ENCODE measurements at places on chromosomes 5 and 9. TPM values are rescaled to one million over a fixed set of nuclear protein-coding genes. Genes with fewer than 3 reads are reported as not detected.

DNA sequence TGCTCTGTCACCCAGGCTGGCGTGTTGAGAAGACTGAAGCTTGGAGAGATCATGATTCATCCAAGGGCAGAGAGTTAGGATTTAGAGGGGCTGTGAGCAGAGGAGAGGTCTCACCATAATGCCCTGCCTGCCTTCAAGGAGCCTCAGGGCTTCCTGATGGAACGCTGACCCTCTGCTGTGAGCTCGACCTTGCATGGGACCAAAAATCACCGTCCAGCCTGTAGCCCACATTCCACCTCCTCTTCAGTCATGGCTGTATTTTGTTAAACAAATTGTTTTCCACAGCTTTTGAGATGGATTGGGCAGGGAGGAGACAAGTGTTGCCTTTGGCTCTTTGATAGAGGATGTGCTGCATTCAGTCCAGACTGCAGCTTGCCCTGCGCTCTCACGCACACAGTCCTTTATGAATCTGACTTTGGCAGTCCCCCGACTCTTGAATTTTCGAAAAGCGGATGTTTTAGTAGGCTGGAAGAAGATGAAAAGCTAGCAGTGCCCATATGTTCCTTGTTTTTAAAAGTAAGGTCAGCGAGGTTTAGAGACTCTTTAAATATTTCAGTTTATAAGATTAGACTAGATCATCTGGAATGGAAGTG, 79.5 kb downstream of the MVB12B start:
- DNase-seq, result no peak

- no peak for DNase-seq
Measured at GRCh38 chr9:82327641-82328040, 339.1 kb downstream of the SPATA31D1 start.

DNA sequence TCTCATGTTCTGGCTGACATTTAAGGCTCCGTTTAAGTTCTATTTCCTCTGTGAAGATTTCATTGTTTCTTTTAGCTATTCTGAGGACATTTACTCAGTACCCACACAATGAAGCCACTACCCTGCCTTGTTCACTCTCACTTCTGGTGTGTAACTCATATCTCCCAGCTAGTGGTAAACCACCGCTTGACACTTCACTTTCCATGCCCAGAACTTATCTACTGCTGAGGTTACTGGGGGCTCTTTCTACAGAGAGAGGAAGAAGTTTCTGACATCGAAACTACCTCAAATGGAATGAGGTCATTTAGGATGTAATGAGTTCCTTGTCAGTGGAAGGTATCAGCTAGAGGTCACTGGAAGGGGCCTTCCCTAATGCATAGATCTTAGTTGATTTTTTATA, 501.5 kb downstream of the DMAC1 start:
- DNase-seq, result no peak

DNA sequence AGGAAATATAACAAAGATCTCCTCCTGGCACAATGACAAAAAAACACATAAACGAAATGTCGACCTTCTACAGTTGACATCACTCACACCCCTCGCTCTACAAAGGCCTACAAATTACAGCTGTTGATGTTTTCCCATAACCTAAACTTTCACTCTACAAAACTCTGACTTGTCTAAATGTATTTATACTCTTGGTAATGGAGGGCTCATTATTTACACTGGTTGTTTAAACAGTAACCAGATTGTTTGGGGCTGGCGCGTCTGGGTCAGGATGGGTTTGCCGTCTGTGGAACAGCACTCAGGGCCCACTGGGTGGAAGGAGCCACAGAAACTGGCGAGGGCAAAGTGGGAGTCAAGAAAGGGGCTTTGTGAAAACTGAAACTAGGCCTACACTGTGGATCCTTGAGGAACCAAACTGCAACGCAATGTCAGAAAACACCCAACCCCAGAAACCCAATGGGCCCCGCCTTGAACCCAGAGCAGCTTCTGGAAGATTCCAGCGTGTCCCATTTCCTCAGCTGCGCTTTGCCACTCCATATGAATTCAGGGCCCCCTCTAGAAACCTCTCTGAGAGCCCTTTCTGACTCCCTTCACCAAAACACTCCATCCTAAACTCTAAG, 136.7 kb downstream of the ROR2 start:
- no peak for DNase-seq

- DNase-seq, result no peak
Measured at GRCh38 chr5:180126716-180127681, 55.4 kb upstream of the RNF130 start.

GRCh38 chr9:134138292-134138691, 2.4 kb downstream of the WDR5 start:
- no peak for DNase-seq

GRCh38 chr9:137459152-137459600, at the start of gene NSMF:
Gene NSMF (minus strand): TSS chr9:137459334. CDS start chr9:137459102, 232 bp downstream.
- peak; percentile 78 for DNase-seq

DNA sequence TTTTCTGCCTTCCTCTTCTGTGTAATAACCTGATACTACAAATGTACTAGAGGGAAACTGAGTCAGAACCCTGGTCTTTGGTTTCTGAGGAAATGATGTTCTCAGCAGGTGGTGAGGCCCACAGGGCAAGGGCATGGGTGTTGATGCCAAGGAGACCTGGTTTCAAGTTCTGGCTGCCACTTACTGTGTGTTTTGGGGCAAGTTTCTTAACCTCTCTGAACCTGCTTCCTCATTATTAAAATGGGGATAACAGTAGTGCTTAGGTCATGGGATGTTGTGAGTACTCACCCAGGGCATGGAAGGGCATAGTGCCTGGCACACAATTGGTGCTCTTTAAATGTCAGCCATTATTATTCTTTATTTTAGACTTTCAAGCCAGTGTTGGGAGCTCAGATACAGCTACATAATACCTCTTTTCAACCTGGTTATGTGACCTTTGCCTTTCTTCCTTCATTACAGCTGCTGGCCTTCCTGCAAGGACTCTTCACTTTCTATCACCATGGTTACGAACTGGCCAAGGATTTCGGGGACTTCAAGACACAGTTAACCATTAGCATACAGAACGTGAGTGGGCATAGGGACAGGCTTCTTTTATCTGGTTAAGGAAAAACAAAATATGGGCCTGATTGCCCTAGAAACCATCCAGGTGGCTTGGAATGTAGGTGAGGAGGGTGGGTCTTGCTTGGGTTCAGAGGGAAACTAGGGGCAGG, 131.5 kb downstream of the ARHGAP26 start:
- DNase-seq, result no peak

- DNase-seq, result no peak
Measured at GRCh38 chr5:137394380-137394779, 104.7 kb downstream of the SPOCK1 start.

- DNase-seq, result no peak
Measured at GRCh38 chr5:97434021-97434420, 251.0 kb upstream of the RIOK2 start.

- DNase-seq, result no peak
Measured at GRCh38 chr5:64506567-64507263, 900 bp downstream of the RGS7BP start.

DNA sequence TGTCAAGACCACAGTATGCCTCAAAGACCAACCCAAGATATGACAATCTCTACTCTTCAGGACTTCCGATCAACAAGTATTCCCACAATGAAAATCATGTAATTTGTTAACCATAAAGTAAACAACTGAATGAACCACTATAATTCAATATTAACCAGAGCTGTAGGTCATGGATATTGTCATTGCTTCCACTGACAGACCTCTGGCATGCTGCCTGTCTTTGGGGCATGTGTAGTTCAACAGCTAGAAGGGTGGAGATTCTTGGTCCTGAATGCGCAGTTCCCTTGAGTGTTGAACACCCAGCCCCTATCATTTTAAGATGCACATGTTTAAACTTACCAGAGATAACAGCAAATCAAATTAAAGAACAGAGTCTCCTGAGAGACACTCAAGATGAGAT, 283.0 kb downstream of the CEMIP2 start:
- no peak for DNase-seq

DNA sequence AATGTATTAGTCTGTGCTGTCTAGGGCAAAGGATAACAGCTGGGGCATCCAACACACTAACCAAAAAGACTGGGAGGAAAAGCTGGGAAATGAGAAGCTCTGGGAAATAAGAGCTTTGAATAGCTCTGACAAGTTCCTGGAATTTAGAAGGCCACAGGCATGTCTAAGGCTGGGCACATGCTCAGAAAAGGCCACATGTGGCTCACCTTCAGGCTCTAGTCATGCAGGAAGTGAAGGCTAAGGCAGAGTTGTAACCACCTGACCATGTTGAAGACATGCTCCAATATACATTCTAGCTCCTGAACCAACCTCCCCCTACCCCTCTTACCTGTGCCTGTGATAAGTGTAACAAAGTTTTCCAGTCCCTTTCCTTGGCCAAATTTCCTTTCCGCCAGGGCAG, 31.7 kb downstream of the CLTA start:
- peak; percentile 12 for DNase-seq

DNA sequence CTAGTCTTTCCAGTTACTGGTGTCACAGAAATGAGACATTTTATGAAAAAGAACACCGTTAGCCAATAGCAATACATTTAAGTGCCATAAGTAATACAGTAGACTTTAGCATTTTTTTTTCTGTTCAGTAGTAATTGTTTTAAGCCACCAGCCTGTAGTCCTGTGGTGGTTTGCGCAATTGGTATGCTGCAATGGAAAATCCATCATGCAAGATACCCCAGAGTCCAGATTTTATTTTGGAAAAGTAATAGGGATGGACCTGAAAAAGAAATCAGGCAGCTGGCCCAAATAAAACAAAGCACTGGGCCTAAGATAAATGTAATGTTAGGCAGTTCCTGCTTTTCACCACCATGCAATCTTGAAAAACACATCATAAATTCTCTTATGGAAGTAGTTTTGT, 94.6 kb upstream of the RASGRF2 start:
- no peak for DNase-seq

- peak; percentile 85 for DNase-seq
Measured at GRCh38 chr5:89556215-89556913, 673.4 kb upstream of the MEF2C start.

DNA sequence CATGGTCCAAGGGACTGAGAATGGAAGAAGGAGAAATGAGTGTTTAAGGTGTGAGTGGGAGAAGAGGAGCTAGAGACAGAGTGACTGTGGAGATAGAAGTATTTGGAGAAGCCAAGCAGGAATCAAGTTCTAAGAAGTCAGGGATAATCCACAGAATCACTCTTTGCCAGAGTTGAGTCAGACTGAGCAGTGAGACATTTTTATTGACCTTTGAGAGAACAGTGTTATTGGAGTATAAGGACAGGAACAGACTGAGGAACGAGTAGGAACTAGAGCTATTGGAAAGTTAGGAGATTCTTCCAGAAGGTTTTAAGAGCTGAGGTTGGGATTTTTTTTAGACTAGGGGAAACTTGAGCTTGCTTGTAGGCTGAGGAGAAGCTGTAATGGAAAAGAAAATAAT, 37.2 kb downstream of the RCL1 start:
- peak; percentile 40 for DNase-seq

- DNase-seq, result no peak
Measured at GRCh38 chr9:87610200-87611155, 112.8 kb downstream of the DAPK1 start.

GRCh38 chr5:134086943-134087305, 27.6 kb upstream of the TCF7 start:
- DNase-seq, result no peak

GRCh38 chr5:95960667-95961616, 709 bp downstream of the ELL2 start:
- DNase-seq, result peak; percentile 80

- DNase-seq, result no peak
Measured at GRCh38 chr5:178241231-178241663, 8.6 kb upstream of the PHYKPL start.

KIF20A gene
- total RNA-seq, result 99.6 TPM

B4GALT1 gene
- 23.6 TPM for total RNA-seq

SYNPO gene
- 5.3 TPM for total RNA-seq

CCL28 gene
- total RNA-seq, result 0.11 TPM

RABL6 gene
- total RNA-seq, result 87.9 TPM

C5orf63 gene
- 0.37 TPM for total RNA-seq

CDX1 gene
- total RNA-seq, result not detected
